ENCODE measurements at places on chromosomes 5 and 9. TPM values are rescaled to one million over a fixed set of nuclear protein-coding genes. Genes with fewer than 3 reads are reported as not detected.

PHF24 gene
- 0.44 TPM for total RNA-seq

GRCh38 chr5:95390812-95391492 lies at the start of gene FAM81B:
TSS of gene FAM81B (plus strand) at chr5:95391366. CDS start at chr5:95391390, 24 bp downstream.
- DNase-seq, result no peak

- no peak for DNase-seq
These were observed 67.2 kb downstream of the KCTD16 start for GRCh38 chr5:144237851-144238250.

GRCh38 chr9:38393128-38393796 lies 760 bp downstream of the ALDH1B1 start:
- DNase-seq, result no peak

GRCh38 chr5:55303238-55303690 lies 4.2 kb downstream of the DHX29 start:
- no peak for DNase-seq
